ENCODE measurements at places on chromosomes 1 and 21.

GRCh38 chr1:185646202-185646683, 87.9 kb upstream of the HMCN1 start:
- peak overlapping the region; percentile 21 for H3K4me3 ChIP-seq
- no peaks in the 10 kb centered on the region for H3K36me3 ChIP-seq
- peak overlapping the region; percentile 26 for H3K27ac ChIP-seq
- peak; percentile 98 for DNase-seq

DNA sequence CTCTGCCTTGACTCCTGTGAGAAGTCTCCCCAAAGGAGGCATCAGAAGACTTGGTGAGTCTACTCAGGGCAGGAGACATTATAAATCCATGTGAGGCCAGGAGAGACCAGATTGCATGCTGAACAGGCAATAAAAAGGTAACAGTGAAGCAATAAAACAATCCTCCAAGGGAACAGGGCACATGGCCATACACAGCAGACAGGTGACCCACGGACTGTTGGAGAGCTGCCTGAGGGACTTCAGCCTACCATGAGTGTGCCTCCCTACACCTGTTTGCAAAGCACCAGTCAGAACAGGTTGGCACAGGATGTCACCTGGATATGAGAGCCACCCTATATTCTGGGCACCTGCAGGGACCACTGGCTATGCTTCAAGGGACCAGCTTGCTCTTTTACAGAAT, 67.6 kb downstream of the MAB21L3 start:
- H3K4me3 ChIP-seq, result no peak overlapping the region
- H3K4me1 ChIP-seq, result no peaks in the 10 kb centered on the region
- H3K36me3 ChIP-seq, result no peaks in the 10 kb centered on the region
- H3K27ac ChIP-seq, result no peak overlapping the region
- H3K27me3 ChIP-seq, result peaks cover 3% of the 10 kb centered on the region
- no peak for DNase-seq

DNA sequence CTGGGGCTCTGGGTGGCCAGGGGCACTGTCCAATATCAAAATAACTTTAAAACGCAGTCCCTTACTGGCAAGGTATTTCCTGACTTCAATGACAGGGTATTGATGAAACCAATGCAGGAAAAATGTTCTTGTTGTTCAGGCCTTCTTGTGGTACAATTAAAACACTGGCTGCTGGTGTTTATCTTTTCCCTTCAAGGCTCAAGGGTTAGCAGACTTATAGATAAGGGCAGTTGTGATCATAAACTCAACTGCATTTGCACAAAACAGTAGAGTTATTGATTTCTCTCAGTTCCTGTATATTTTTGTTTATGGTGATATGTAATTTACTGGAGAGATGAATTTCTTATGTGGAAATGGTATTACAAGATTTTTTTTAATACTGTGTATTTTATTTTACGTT, 2.7 kb upstream of the CD84 start:
- H3K27ac ChIP-seq, result no peak overlapping the region
- H3K36me3 ChIP-seq, result no peaks in the 10 kb centered on the region
- H3K4me1 ChIP-seq, result no peaks in the 10 kb centered on the region

GRCh38 chr1:90727917-90728501, 10.9 kb upstream of the BARHL2 start:
- H3K27ac ChIP-seq, result no peak overlapping the region
- no peak for DNase-seq
- H3K4me1 ChIP-seq, result 0 out of 2 replicates have a peak, but pooled peaks cover 1% of the 10 kb centered on the region
- no peak overlapping the region for H3K4me3 ChIP-seq

- H3K27ac ChIP-seq, result no peak overlapping the region
- peaks cover under 1% of the 10 kb centered on the region for H3K4me1 ChIP-seq
- no peaks in the 10 kb centered on the region for H3K36me3 ChIP-seq
- peaks cover 70% of the 10 kb centered on the region for H3K27me3 ChIP-seq
These were observed 4.1 kb downstream of the NTRK1 start for GRCh38 chr1:156864796-156865195.

GRCh38 chr1:181863006-181863405, 198.5 kb downstream of the ZNF648 start:
- H3K4me3 ChIP-seq, result no peak overlapping the region
- no peak overlapping the region for H3K27ac ChIP-seq
- H3K36me3 ChIP-seq, result no peaks in the 10 kb centered on the region
- H3K4me1 ChIP-seq, result no peaks in the 10 kb centered on the region
- no peak for DNase-seq

GRCh38 chr1:164688791-164689190, 129.8 kb downstream of the PBX1 start:
- H3K36me3 ChIP-seq, result peaks cover 3% of the 10 kb centered on the region
- H3K4me3 ChIP-seq, result no peak overlapping the region
- no peak for DNase-seq
- H3K27me3 ChIP-seq, result no peaks in the 10 kb centered on the region
- no peaks in the 10 kb centered on the region for H3K4me1 ChIP-seq

- no peaks in the 10 kb centered on the region for H3K4me1 ChIP-seq
- no peak for DNase-seq
These were observed 219.3 kb downstream of the C1orf94 start for GRCh38 chr1:34396042-34396441.

- H3K27me3 ChIP-seq, result no peaks in the 10 kb centered on the region
- no peaks in the 10 kb centered on the region for H3K36me3 ChIP-seq
- H3K4me3 ChIP-seq, result no peak overlapping the region
- no peaks in the 10 kb centered on the region for H3K4me1 ChIP-seq
- DNase-seq, result no peak
- H3K27ac ChIP-seq, result no peak overlapping the region
These were observed 12.4 kb downstream of the SAMSN1 start for GRCh38 chr21:14533499-14534428.

DNA sequence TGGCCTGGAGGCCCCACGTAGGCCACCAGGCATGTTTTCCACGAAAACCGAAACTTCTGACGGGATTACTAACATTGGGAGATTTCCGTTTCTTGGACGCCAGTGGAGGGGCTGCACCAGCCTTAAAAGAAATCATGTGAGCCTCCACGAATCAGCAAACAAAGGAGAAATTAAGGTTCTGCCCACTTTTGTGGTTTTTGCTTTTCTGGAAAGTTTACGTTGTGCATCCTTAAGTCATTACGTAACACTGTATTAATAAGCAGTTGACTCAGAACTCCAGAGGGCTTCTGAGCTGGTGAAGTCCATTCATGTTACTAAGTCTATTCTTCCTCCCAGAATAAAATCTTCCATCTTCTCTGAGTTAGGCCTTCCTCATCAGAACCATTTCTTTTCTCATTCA, 168.5 kb downstream of the PSMG1 start:
- H3K27ac ChIP-seq, result peak overlapping the region; percentile 97
- H3K4me3 ChIP-seq, result peak overlapping the region; percentile 3
- H3K36me3 ChIP-seq, result no peaks in the 10 kb centered on the region
- H3K4me1 ChIP-seq, result peaks cover 15% of the 10 kb centered on the region
- DNase-seq, result peak; percentile 99
- no peaks in the 10 kb centered on the region for H3K27me3 ChIP-seq

DNA sequence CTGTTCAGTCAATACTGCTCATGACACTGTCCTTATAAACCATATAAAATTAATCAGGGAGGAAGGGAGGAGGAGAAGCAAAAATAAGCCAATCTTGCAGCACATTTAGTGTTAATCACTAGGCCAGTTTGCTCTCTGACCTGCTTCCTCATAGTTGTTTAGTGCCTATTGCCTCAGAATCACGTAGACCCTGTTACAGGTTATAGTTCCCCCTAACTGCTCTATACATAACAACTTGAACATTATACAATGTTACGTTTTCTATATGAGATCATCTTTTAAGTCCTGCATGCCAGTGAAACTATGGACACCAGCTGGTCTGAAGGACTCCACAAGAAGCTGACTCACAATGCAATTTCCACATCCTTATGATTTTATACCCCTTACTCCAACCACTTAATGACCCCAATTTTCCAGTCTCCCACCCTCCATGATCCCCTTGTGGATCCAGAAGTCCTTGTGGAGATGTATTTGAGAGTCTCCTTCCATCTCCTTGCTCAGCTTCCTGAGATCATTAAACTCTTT, 34.9 kb upstream of the TACSTD2 start:
- H3K4me1 ChIP-seq, result no peaks in the 10 kb centered on the region
- H3K27ac ChIP-seq, result no peak overlapping the region
- H3K36me3 ChIP-seq, result no peaks in the 10 kb centered on the region
- peaks cover 2% of the 10 kb centered on the region for H3K27me3 ChIP-seq
- H3K4me3 ChIP-seq, result no peak overlapping the region

GRCh38 chr1:226186124-226187018, at the start of gene ACBD3:
TSS of gene ACBD3 (minus strand) at chr1:226186741. CDS start at chr1:226186675, 66 bp downstream.
- H3K27ac ChIP-seq, result peak within 1 kb of the TSS; percentile 97
- peak; percentile 86 for DNase-seq
- H3K27me3 ChIP-seq, result no peaks in the 10 kb centered on the region
- peak within 1 kb of the TSS; percentile 99 for H3K4me3 ChIP-seq
- H3K36me3 ChIP-seq, result peaks cover 7% of the 10 kb centered on the region
- H3K4me1 ChIP-seq, result peaks cover 6% of the 10 kb centered on the region

GRCh38 chr1:9761855-9762254, 61.9 kb downstream of the CLSTN1 start:
- H3K4me3 ChIP-seq, result no peak overlapping the region
- H3K27me3 ChIP-seq, result no peaks in the 10 kb centered on the region
- no peak overlapping the region for H3K27ac ChIP-seq
- H3K4me1 ChIP-seq, result peaks cover 7% of the 10 kb centered on the region
- DNase-seq, result no peak
- H3K36me3 ChIP-seq, result peaks cover 5% of the 10 kb centered on the region

GRCh38 chr1:20037877-20038276, 32.1 kb upstream of the PLA2G5 start:
- no peaks in the 10 kb centered on the region for H3K4me1 ChIP-seq
- H3K27me3 ChIP-seq, result peaks cover 7% of the 10 kb centered on the region
- no peak for DNase-seq
- no peaks in the 10 kb centered on the region for H3K36me3 ChIP-seq

All from IMR-90 (cell line).